ENCODE measurements at places on chromosomes 1 and 21.

DNA sequence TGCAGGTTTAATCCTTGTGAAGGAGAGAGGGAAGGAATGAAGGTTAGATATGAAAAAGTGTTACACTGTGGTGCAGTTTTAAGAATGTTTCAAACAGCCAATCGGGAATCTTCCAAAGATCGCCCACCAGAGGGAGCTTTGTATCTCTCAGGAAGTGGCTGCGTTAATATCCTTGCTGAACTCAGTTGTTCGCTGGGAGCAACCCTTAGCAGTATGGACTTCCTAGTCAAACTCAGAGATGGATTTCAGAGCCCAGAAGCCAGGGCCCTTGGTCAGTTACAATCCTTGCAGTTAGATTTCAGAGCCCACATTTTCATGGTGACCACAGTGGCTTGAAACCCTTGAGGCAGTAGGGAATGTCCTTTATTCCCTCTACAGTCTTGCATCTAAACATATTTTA is 136.2 kb downstream of the NTNG1 start:
- DNase-seq: no peak

DNA sequence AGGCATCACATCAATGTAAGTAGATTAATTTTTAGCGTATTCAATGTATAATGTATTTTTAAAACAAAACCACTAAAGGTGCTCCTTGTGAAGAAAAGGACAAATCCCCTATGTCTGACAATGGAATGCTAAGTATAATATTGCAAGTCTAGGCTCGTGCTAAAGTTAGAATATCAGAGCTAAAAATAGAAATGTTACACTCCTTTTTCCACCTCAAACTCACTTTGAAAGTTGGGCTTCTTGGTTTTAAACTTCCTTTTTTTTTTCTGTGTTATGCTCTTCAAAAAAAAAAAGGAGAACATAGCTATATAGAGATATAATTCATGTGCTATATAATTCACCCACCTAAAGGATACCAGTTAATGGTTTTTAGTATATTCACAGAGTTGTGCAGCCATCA is 3.6 kb upstream of the SERBP1 start:
- DNase-seq: no peak

DNA sequence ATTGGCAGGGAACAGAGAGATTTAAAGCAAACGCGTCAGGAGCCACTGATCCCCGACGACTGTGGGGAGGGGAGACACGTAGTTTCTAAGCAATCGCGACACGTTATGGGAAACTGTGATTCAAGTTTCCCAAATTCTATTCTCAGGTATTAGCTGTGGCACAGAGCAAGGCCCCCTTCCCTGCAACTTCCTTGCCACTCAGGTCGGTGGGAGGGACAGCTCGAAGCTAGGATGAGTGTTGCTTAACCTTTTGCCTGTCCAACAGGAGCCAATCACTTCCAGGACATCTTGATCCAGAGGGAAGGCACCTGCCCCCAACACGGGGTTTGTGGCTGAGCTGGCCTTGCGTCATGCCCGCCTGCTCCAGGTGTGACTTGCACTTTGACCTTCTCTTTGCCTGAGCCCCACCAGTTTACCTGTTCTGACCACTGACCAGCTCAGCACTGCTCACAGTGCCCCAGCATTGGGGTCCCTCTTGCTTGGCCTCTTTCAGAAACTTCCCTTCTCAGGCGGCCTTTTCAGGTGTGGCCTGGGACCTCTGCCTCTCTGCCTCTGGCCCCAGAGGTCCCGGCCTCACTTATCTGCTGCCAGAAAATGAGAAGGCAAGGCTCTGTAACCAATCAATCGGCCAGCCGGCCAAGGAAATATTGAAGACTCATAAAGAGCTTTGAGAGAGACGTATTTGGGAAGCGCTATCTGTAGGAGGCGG is 24.6 kb downstream of the TEX35 start:
- DNase-seq: no peak

DNA sequence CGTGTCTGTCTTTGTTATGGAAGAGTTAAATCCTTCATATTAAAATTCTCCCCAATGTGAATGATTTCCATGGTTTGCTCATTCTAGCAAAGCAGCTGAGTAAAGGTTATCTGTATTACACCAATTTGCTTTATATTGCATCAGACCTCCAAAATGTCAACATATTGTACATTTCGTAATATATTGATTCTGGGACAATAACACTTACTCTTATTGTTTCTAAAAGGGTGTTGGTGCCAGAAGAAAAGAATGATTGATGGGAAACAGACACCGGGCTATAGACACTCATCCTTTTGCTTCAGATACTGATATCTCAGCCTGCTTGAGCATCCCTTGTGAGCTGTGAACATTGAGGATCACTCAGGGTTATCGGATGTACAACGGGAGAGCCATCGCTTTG is 7.0 kb downstream of the NTNG1 start:
- DNase-seq: no peak

GRCh38 chr1:225544924-225545323 is 108.0 kb downstream of the ENAH start:
- no peak for DNase-seq

DNA sequence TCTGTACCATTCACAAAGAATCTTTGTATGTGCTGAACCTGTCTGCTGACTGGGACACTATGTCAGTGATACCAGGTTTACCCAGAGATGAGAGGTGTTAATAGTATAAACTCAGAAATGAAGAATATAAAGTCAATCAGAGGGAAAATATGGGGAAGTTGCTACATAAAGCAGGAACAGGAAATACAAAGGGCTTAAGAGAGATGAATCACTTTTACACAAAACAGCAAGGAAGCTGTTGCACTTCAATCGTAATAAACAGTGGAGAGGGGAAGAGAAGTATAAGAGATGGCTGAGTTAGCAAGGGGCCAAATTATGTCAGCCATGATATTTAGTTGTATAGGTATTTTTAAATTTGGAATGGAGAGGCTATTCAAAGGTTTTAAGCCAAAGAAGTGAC is 890.2 kb upstream of the NCAM2 start:
- no peak for DNase-seq

DNA sequence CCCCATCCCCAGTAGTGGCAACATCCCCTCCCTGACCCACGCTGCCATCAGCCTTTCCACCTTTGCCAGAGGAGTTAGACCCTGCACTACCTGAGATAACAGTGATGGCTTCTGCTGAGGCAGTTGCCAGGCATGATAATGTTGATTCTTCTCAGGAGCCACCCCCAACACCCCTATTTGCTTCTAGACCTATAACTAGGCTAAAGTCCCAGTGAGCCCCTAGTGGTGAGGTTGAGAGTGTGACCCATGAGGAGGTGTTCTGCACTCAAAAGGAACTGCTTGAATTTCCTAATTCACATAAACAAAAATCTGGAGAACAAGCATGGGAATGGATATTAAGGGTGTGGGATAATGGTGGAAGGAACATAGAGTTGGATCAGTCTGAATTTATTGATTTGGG is 159.6 kb upstream of the COL11A1 start:
- no peak for DNase-seq

DNA sequence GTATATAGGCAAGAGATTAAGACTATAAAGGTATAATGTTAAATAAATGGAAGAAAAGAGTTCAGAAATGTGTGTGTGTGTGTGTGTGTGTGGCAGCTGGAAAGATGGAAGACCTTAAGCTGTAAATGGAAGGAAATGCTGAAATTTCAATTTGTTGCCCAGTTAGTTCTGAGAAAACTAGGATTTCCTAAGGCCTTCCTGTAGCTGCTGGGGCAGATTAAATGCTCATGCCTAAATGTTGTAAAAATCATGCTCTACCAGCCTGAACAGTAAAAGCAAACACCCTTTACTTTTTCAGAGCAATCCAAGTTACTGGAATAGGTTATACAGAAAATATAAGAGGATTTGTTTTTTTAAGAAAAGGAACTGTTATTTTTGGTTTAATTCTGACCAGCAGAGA is 8.3 kb downstream of the ADCY10 start:
- DNase-seq: no peak

DNA sequence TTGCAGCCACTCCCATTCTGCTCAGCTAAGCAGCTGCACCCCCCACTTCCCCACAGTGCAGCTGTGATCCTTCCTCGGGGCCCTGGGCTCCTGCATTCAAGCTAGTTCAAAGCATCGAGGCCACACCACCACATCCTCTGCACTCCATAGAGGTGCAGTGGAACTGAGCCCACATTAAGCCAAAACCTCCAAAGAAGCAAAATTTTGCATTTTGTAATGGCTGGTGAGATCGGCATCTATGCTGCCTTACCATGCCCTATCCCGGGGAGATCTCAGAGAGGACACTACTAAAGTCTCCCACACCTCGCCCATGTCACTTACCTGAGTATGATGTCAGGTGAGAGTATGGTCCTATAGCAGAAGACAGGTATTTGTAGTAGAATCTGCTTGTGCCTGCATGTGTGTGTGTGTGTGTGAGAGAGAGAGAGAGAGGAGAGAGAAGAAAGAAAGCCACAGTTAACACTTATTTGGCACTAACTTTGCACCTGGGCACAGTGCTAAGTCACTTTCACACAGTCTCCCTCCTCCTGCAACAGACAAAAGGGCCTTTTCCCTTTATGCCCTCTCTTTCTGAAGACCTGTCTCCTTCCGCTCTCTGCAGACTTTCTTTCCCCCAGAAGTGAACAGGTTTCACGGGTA is 89.8 kb downstream of the KIF14 start:
- no peak for DNase-seq

- peak; percentile 29 for DNase-seq
Observed at GRCh38 chr21:25350056-25350455, 257.2 kb downstream of the MRPL39 start.

GRCh38 chr1:214017191-214017982 is 29.6 kb downstream of the PROX1 start:
- no peak for DNase-seq

DNA sequence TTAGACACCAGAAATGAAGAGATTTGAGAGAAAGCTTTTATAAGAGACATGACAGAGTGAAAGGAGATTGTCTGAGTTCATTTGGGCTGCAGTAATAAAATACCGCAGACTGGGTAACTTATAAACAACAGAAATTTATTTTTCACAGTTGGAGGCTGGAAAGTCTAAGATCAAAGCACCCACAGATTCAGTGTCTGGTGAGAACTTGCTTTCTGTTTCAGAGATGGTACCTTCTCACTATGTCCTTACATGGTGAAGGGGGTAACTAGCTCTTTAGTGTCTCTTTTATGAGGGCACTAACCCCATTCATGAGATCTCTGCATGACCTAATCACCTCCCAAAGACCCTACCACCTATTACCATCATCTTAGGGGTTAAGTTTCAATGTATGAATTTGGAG is 30.9 kb upstream of the FCRL4 start:
- DNase-seq: no peak

DNA sequence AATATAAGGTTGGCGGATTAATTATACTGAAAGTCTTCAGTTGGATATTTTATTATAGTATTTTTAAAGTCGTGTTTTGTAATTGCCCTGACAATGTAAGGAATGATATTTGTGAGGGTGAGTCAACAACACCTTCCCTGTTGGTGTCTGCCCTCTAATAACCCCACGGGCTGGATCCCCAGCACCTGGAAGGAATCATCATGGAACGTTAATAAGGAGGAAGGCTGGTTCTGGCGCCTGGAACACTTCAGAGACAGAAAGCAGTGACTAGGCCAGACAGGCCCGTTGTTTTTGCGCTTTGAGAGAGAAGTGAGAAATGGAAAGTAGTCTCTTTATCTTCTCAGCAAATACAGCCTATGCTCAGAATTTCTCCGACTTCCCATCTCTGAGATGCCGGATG is 31.6 kb downstream of the TEX35 start:
- no peak for DNase-seq

DNA sequence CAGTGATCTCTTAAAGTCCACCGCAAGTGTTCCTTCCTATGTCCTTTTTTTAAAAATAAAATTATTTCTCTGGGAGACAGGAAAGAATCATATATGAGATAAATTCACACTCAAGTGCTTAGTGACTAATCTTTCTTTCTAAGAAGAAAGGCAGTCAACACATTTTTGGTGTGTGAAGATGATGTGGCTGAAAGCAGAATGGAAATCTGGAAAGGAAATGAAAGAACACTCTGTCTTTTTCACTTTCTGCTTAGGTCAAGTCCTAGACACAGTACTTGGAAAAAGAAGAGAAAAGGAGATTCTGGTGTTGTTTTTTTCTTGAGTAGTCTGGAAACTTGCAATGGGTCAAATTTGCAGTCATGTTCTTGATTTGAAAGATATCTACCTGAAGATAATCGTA is 45.5 kb upstream of the PRRX1 start:
- DNase-seq: no peak

DNA sequence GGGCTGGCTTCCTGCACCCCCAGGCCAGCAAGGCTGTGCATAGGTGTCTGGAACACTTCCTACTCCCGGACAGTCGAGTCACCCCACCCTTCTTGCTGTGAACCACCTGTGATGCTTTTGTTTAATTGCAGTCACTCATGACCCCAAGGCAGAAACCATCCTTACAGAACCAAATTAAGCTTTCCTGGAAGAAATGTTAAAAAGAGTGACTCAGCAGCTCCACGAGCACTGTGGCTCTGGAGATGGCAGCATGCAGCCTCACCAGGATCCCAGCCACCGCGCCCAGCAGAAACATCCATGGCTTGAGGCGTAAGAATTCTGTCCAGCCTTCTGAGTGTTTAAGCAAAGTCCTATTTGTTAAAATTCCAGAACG is 28.8 kb downstream of the SNAP47 start:
- DNase-seq: no peak

- DNase-seq: no peak
Observed at GRCh38 chr1:2204415-2205190, 10.0 kb upstream of the FAAP20 start.

GRCh38 chr21:26840912-26841311 is 4.3 kb downstream of the ADAMTS1 start:
- no peak for DNase-seq

GRCh38 chr1:40808002-40808401 is 24.4 kb downstream of the KCNQ4 start:
- DNase-seq: no peak

- no peak for DNase-seq
Observed at GRCh38 chr1:158951956-158952355, 20.6 kb downstream of the PYHIN1 start.

DNA sequence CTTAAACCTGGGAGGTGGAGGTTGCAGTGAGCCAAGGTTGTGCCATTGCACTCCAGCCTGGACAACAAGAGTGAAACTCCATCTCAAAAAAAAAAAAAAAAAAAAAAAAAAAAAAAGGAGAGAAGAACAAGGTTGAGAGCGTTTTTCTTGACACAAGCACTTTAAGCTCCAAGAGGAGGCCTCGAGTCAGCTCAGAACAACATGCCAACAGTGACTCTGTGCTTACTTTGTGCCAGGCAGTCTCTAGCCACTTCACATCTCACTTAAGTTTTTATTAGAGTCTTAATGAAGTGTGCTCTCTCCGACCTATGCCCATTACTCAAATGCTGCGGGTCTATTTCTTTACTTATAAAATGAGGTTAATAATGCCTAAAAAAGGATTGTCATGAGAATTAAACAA is 13.0 kb downstream of the ATP1A1 start:
- DNase-seq: no peak

DNA sequence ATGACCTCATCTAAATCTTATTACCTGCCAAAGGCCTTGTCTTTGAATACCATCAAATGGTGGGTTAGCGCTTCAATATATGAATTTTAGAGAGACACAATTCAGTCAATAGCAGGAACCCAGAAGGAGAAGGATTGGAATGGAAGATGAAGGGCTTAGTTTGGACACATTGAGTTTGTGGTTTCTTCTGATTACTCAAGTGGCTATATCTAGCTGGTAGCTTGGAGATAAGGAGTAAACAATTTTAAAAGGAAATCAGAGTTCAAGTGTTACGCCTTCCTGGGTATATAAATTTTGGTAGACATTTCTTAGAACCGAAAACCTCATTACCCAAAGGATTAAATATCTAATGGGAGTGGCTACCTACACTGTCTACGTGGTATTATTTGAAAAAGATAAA is 80.2 kb downstream of the RGS2 start:
- DNase-seq: no peak

GRCh38 chr1:41232305-41232704 is 9.8 kb downstream of the SCMH1 start:
- no peak for DNase-seq
